ENCODE measurements at places on chromosomes 2 and 18.

GRCh38 chr2:9774266-9774665 is 69.0 kb upstream of the TAF1B start:
- DNase-seq = no peak

GRCh38 chr18:40810372-40810771 is 1144.7 kb upstream of the PIK3C3 start:
- DNase-seq = no peak

DNA sequence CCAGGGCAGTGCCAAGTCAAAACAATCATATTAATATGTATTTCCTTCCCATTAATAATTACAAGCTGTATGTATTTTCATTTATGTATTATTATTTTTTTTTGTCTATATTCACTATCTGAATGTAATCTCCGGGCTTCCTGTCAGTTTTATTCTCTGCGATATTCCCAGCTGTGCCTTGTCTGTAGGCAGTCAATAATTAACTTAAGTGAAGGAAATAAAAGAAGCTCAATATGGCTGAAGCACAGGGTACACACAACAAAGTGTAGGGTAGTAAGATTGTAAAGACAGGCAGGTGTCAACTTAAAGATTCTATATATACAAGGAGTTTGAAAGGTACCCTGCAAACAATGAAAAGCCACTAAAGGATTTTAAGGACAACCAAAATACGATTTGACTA is 122.9 kb downstream of the ROCK1 start:
- DNase-seq = no peak

DNA sequence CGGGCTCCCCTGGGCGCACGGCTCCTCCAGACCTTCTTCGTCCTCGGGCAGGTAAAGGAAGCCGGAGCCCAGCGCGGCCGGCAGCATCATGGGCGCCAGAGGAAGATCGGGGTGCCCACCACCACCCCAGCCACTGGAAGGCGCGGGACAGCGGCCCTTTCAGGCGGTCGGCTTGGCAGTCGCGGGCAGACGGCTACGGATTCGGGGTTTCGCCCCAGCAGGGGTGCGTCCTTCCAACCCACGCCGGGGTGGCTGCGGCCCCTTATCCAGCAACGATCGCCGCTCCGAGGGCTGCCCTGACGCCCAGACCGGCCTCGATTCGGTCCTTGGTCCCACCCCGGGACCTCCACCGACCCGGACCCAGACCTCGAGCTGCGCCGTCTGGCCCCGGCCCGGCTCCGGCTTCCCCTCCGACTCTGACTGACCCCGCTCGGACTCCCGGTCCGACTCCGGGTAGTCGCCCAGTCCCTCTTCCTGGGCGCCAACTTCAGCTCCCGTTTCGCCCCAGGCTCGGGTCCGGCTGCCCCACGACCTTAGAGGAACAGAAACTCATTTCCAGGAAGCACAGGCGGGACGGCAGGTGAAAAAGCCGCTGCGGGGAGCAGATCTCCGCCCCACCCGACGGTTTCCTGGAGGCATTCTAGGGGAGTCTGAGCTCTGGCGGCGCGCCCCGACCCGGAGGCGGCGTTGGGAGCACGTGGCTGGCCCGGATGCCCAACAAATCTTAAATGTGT is 30.2 kb upstream of the SSB start:
- DNase-seq = no peak

DNA sequence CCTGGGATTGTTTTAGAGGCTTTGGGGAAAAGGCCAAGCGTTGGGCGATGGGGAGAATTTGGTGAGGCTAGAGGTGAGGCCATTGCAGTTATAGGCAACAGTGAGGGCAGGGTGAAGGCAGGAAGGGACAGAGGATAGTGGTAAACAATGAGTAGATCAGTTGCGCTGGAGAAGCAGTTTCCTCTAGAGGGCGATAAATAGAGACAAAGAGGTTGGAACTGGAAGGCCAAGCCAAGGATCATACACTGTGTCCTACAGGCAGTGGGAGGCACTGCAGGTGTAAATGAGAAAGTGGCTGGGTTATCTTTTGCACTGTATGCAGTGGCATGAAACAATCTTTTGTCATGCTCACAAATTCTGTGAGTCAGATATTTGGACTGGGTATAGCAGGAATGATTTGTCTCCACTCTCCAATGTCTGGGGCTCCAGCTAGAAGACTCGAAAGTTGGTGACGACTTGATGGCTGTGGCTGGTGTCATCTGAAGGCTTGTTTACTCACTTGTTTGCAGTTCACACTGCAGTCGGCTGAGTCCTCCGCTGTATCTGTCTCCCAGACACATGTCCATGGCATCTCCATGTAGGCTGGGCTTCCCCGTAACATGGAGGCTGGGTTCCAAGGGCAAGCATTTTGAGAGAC is 82.1 kb downstream of the TNP1 start:
- DNase-seq = no peak

- DNase-seq = no peak
Observed at GRCh38 chr18:48123324-48123723, 192.9 kb upstream of the SMAD2 start.

- no peak for DNase-seq
Observed at GRCh38 chr2:150282771-150283371, 204.6 kb downstream of the RND3 start.

DNA sequence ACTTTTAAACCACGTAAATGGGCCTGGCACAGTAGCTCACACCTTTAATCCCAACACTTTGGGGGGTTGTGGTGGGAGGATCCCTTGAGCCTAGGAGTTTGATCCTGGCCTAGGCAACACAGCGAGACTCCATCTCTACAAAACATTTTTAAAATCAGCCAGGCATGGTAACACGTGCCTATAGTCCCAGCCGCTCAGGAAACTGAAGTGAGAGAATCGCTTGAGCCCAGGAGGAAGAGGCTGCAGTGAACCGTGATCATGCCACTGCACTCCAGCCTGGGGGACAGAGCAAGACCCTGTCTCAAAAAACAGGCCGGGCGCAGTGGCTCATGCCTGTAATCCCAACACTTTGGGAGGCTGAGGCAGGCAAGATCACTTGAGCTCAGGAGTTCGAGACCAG is 12.2 kb downstream of the ROCK1 start:
- DNase-seq = no peak

- no peak for DNase-seq
Observed at GRCh38 chr2:217775920-217776503, 226.8 kb downstream of the TNS1 start.

GRCh38 chr2:214810671-214811070 is 1.2 kb upstream of the BARD1 start:
- DNase-seq = no peak

DNA sequence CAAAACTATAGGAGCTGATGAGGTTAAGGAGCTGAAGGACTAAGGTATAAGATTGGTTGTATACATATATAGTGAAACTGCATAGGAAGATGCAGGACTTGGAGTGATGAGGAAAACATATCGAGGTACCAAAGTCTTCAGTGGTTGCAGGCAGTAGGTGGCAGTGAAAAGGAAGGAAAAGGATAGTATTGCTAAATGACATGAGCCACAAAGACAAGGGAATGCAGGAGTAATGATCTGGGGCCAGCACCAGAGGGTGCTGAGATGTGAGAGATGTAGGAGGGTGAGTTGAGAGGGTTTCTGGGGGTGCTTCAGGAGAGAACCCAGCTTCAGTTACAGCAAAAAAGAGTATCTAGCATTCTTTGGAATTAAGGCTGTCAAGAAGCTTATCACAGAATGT is 172.2 kb upstream of the MYO3B start:
- DNase-seq = no peak

- no peak for DNase-seq
Observed at GRCh38 chr2:124663645-124663997, 638.5 kb downstream of the CNTNAP5 start.

DNA sequence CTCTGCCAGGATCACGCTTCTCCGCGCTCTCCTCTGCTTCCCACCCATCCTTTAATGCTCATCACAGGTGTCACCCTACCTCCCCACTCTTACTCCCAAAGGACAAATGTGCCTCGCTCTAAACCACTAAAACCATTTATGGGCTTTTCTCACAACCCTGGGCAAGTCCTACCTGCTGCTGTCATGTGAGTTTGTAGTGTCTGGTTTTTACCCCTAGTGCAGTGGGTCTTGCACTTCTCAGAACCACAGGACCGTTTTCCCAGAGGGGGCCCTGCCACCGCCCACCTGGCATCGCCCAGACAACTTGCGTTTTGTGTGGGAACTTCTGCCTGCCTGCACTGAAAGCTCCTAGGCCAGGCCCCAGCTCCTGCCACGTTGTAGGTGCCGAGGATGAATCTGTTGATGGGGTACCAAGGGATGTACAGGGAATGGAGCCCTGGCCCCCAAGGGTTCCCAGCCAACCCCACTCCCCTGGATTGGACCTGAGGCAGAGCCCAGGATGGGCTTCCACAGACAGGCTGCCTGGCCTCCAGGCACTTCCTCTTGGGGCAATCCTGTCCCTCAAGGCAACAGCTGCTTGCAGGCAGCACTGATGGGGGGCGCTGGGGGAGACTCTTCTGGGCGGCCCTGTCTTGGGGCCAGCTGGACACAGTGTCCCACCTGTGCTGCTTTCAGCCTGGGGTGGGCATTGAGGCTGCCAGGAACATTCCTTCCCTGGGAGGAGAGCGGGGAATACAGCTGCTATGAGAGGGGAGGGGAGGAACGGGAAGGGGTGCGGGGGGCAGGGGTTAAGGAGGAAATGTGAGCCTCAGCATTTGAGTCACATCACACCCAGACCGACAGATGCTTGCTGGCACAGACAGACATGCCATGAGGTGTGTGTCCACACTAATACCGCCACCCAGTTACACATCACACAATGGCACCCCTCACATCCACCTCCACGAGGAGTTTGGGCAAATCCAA is 176.3 kb downstream of the ZFP36L2 start:
- DNase-seq = no peak

DNA sequence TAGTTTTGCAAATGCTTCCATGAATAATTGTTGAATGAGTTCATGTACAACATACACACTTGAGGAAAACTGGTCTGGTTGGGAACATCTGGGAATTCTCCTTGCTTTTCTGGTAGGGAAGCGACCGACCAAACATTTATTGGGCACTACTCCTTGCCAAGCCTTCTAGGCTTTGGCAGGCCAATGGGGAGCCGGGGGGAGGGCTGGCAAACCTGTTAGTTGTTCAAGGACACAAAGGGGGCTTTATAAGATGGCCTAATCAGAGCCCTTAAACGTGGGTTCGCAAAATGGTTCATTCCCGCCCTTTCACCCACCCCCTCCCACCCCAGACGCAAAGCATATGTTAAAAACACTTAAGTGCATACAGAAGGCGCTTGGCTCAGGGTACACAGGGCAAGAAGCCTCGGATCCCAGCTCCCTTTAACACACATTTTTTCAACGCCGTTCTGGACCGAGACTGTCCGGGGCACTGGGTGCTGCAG is 844 bp upstream of the VSNL1 start:
- peak; percentile 47 for DNase-seq

DNA sequence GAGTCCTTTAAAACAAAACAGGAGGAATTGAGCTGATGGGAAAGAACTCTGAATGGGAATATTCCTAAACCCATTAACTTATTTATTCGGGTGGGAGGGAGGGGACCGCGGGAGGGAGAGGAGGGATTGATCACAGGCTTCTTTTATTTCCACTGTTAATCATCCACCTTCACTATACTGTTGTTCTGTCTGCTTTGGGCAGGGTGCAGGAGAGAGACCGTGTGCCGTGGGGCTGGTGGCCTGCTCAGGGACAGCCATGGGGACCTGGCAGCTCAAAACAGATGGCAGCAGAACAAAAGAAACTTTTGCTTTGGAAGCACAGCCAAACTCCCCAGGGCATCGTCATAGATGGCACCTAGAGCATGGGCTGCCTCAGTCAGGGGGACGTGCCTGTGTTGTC is 195.3 kb downstream of the MGAT5 start:
- no peak for DNase-seq

GRCh38 chr2:233081232-233081730 is 21.1 kb downstream of the INPP5D start:
- DNase-seq = no peak

GRCh38 chr2:217199255-217199630 is 339.4 kb upstream of the TNP1 start:
- DNase-seq = no peak

GRCh38 chr2:112867701-112868631 is 31.4 kb upstream of the IL1B start:
- no peak for DNase-seq

DNA sequence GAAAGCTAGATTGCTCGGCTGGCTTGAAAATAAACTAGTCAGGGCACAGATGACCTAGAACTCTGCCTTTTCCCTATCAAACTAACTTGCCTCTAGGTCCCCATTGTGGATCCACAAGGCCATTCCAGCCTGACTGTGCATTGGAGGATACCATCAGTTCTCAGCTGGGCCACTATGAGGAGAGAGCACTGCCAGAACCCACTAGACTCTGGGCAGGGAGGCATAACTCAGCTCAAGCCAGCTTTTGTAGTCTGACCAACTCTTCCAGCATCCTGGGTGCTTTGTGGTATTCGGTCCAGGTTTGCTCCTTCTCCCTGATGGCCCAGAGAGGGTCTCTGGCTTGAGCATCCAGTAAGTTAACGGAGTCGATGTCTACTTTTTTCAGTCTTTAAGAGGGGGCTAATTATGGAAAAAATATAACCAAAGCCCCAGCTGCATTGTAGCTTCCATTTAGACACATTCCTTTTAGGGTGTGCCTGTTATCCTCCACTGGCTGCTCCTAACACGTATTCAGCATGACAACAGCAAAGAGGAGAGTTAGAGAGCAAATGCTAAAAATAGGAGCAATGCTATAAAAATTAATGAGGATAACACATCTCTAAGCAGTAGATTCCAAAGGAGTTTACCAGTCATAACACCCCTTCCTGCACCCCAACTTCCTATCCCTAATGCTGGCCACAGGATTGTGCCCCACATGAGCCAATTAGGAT is 15.2 kb downstream of the GKN2 start:
- no peak for DNase-seq

DNA sequence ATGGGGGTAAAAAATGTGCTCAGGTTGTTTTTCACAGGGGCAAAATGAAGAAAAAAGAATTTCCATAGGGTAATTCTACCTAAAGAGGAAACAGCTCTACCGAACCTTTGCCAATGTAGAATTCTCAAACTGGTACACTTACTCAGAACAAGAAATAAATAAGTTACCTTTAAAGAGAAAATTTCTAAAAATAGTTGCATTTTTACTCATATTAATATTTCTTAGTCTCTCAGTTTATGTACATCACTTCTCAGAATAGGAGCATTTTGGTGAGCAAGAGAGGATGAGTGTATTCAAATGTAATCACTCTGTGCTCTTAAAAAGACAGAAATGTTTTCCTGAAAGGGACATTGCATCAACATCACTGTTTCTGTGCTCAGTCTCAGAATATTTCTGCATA is 574.7 kb upstream of the SLC8A1 start:
- no peak for DNase-seq

- DNase-seq = no peak
Observed at GRCh38 chr2:149064856-149065630, 26.5 kb downstream of the LYPD6B start.

GRCh38 chr2:8149985-8150539 is 531.8 kb upstream of the ID2 start:
- no peak for DNase-seq
